ENCODE measurements at places on chromosomes 16 and 17.
A peak's percentile ranks its signal among the peaks of the same experiment; 100 is the strongest.

DNA sequence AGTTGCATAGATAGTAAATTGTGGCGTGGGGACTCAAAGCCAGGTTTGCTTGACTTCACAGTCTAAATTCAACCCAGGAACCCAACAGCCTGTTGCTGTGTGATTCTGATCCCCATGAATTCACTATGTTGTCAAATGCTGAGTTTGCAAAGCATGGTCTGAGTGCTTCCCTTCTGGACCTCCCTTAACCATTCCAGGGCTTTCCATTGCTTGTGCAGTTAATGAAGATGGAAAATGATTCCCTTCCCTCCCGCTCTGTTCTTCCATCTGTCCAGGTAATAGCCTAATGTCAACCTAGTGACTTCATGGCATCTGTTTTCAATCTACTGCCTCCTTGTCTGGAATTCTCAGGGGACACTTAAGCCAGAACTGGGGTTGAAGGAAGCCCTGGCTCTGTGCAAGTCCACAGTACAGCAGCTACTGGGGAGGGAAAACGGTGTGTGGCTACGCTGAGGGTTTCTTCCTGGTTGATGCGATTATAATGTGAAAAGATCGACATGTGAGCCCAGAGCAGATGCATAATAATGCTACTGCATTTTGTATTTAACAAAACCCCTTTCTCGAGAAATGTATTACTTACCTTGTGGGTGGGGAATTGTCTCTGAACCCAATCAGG, 206.7 kb downstream of the CDH13 start:
- DNase-seq = no peak
- H3K27me3 ChIP-seq = no peaks in the 10 kb centered on the region
- H3K4me1 ChIP-seq = no peaks in the 10 kb centered on the region
- no peak overlapping the region for H3K4me3 ChIP-seq

DNA sequence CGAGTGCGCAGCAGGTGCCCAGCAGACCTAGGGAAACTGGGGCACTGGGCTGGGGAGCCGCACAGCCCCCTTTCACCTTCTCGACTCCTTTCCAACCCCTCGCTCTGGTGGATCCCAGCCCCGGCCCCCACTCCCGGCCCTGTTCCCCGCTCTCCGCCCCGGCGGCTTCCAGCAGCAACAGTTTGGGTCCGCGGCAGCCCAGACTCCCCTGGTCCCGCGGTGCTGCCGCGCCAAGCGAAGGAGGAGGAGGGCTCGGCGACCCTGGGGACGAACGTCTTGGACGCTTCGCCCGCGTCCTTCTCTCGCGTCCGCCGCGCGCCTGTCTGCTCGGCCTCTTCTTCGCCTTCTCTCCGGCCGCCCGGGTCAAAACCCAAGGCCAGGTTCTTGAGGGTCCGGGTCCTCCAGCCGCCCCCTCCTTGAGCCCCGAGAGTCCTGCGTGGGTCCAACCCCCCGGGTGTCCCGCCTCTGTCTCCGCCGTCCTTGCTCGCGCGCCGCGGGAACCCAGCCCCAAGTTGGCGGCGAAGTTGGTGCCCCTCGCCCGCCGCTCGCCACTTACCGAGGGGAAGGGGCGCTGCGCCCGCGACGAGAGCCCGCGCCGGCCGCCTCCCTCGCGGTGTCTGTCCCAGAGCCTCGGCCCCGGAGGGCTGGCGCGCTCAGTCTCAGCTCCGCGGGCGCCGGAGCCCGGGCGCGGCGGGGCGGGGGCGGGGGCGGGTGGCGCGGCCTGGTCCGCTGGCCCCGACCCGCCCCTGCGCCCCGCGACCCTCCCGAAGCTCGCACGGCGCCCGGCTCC, 1.4 kb upstream of the GRIN2C start:
- H3K4me3 ChIP-seq = peak overlapping the region; percentile 24
- no peak for DNase-seq
- no peak overlapping the region for H3K27ac ChIP-seq
- H3K27me3 ChIP-seq = peaks cover 21% of the 10 kb centered on the region

GRCh38 chr16:51019617-51020016, 131.5 kb downstream of the SALL1 start:
- no peak overlapping the region for H3K27ac ChIP-seq
- DNase-seq = no peak
- no peak overlapping the region for H3K4me3 ChIP-seq
- H3K27me3 ChIP-seq = no peaks in the 10 kb centered on the region

GRCh38 chr16:69906838-69907401, 44.2 kb upstream of the CLEC18A start:
- no peaks in the 10 kb centered on the region for H3K36me3 ChIP-seq
- no peaks in the 10 kb centered on the region for H3K27me3 ChIP-seq
- H3K4me3 ChIP-seq = no peak overlapping the region
- H3K4me1 ChIP-seq = no peaks in the 10 kb centered on the region

DNA sequence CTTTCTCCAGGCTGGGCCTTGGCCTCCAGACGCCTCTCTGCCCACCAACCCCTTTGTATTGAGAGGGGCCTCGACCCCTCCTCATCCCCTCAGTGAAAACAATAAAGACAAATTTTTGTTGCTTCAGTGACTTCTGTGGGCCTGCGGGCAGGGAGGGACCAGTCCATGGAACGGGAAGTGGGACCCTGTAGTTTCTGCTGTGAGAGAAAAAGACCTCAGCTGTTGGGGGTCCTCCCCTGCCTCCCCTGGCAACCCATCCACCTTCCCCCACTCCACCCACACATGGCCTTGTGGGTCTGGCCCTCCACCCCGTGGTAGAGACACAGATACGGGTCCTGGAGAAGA, 3.5 kb downstream of the PPY start:
- H3K4me3 ChIP-seq = no peak overlapping the region
- H3K27me3 ChIP-seq = no peaks in the 10 kb centered on the region
- no peak for DNase-seq
- H3K4me1 ChIP-seq = no peaks in the 10 kb centered on the region
- H3K27ac ChIP-seq = no peak overlapping the region
- no peaks in the 10 kb centered on the region for H3K36me3 ChIP-seq

- H3K4me3 ChIP-seq = no peak overlapping the region
- no peaks in the 10 kb centered on the region for H3K36me3 ChIP-seq
- H3K4me1 ChIP-seq = no peaks in the 10 kb centered on the region
- DNase-seq = no peak
- H3K27me3 ChIP-seq = no peaks in the 10 kb centered on the region
Measured at GRCh38 chr16:19328364-19328763, 42.8 kb downstream of the CLEC19A start.

- H3K4me3 ChIP-seq = peak within 1 kb of the TSS; percentile 64
- H3K36me3 ChIP-seq = peaks cover 5% of the 10 kb centered on the region
- peak; percentile 51 for DNase-seq
- H3K27me3 ChIP-seq = no peaks in the 10 kb centered on the region
- peak within 1 kb of the TSS; percentile 77 for H3K27ac ChIP-seq
Measured at GRCh38 chr16:58733671-58734458, at the start of gene GOT2. Gene GOT2, minus strand, starts transcription at chr16:58734316. Its CDS starts 88 bp downstream, at chr16:58734228.

DNA sequence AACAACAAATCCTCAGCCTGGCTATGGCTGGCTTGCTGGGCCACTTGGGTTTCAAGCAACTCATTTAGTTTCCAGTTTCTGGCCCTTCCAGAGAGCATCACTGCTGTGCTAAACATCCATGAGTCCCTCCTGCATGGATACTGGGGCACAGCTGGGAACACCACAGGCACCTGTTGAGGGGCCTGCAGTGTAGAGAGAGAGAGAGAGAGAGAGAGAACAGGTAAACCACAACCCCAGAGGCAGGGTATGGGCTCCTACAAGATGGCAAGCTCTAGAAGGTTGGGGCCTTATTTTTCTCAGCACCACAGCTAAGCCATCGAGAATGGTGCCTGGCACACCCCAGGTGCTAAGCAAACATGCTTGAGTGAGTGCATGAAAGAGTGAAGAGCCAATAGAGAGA, 120.3 kb downstream of the RBFOX3 start:
- H3K27me3 ChIP-seq = no peaks in the 10 kb centered on the region
- no peak for DNase-seq
- H3K4me3 ChIP-seq = no peak overlapping the region
- H3K27ac ChIP-seq = no peak overlapping the region

- H3K4me3 ChIP-seq = no peak overlapping the region
- no peak for DNase-seq
- no peaks in the 10 kb centered on the region for H3K27me3 ChIP-seq
- H3K27ac ChIP-seq = no peak overlapping the region
- H3K36me3 ChIP-seq = no peaks in the 10 kb centered on the region
Measured at GRCh38 chr16:15907863-15908478, 19.6 kb upstream of the CEP20 start.

DNA sequence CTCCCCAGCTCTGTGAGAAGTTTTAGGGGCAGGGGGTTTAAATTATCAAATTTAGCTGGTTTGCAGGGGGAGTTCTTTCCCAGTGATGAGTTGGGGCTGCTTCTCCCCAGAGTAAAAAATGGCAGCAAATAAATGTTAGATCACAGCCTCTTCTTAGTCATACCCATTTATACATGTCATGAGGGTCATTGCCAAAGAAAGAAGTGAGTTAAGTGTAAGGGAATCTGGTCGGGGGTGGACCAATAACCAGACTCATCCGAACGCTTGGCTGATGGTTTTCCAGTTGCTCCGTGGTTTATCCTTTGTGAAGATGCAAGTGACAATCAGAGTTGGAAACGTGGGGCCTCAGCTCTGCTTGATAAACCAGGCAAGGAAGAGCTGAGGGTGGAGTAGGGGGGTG, 87.1 kb downstream of the PLXDC1 start:
- no peak for DNase-seq
- H3K36me3 ChIP-seq = no peaks in the 10 kb centered on the region

DNA sequence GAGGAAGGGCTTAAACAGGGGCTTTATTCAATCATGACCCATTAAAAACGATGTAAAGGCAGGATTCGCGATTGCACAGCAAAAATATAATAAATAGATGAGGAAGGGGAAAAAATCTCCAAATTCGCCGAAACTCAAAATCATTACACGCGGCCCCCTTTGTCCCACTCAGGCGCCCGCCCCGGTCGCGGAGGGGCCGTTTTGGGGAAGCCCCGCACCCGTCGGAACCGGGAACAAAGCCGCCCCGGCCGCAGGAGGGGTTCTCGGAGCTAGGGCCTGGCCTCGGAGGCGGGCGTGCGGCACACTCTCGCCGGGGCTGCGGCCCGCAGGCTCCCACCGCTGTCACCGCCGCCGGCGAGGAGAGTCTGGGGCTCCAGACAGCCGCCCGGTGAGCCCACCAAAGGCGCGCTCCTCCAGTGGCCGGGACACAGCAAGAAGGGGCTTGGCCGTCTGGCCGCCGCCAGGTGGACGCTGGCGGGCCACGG, 521 bp downstream of the C16orf87 start:
- peaks cover 4% of the 10 kb centered on the region for H3K36me3 ChIP-seq
- peaks cover 6% of the 10 kb centered on the region for H3K4me1 ChIP-seq
- peak overlapping the region; percentile 83 for H3K27ac ChIP-seq
- DNase-seq = no peak
- H3K4me3 ChIP-seq = peak overlapping the region; percentile 77

- DNase-seq = no peak
- peak overlapping the region; percentile 84 for H3K4me3 ChIP-seq
- peak overlapping the region; percentile 91 for H3K27ac ChIP-seq
- H3K36me3 ChIP-seq = no peaks in the 10 kb centered on the region
- no peaks in the 10 kb centered on the region for H3K4me1 ChIP-seq
Measured at GRCh38 chr16:58393138-58393504, 850 bp downstream of the GINS3 start.

DNA sequence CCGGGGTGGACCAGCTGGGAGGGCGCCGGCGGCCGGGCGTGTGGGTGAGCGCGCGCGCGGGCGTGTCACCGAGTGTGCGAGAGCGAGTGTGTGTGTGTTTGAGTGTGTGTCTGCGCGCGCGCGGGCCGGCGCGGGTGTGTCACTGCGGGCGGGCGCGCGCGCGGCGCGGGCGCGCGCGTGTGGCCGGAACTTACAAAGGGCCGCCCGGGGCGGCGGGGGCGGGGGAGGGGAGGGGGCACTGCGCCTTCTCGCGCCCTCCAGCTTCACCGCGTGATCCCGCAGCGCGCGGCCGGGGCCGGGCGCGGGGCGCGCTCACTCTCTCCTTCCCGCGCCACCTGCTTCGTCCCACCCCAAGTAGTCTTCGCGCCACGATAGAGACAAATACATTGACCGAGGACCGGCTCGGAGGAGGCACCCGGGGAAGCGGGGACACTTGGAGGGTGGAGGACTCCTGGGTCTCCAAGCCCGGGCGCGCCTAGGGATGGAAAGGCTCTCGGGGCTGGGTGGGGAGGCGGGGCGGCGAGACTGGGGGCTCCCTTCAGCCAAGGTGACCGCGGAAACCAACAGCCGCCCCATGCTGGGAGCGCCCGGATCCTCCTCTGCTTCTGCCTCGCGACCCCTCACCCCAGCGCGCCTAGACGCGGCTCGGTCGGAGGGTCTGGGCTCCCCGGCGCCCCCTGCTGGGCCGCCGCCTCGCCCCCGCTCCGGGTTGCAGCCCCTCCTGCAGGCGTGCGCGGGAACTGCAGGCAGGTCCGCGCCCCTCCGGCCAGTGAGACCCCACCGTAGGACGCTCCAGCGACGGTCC, at the start of gene SRCIN1:
Gene SRCIN1, minus strand, starts transcription at position 112 of the 805 bp plus-strand sequence. CDS start 247 bp downstream, outside the sequence.
- H3K27me3 ChIP-seq = no peaks in the 10 kb centered on the region
- peak within 1 kb of the TSS; percentile 49 for H3K4me3 ChIP-seq
- H3K27ac ChIP-seq = no peak within 1 kb of the TSS
- DNase-seq = no peak
- peaks cover 14% of the 10 kb centered on the region for H3K4me1 ChIP-seq
- no peaks in the 10 kb centered on the region for H3K36me3 ChIP-seq

DNA sequence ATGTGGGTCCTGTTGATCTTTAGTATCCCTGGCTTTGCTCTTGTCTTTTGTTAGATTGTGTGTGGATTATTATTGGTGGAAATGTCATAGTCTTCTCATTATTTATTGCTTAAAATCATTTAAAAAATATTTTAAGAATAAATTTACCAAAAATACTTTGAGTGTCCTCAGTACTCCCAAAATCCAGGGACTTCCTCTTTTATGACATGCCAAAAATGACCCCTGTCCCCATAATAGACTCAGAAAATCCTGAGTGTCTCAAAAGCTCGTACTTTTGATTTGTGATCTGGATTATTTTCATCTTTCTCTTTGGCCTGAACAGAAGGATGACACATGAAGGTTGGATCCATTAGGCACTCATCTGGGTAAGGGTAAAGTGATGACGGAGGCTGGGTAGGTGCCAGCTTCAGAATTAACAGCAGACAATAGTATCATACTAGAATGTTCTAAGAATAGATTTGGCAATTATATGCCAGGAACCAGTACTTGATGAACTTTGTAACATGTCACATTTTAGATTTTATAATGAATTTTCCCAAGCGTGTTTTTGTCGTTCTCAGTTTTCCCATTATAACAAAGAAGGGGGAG, 602.2 kb upstream of the CDH8 start:
- no peaks in the 10 kb centered on the region for H3K4me1 ChIP-seq
- no peaks in the 10 kb centered on the region for H3K27me3 ChIP-seq
- no peak overlapping the region for H3K27ac ChIP-seq
- H3K36me3 ChIP-seq = no peaks in the 10 kb centered on the region
- H3K4me3 ChIP-seq = no peak overlapping the region

- no peaks in the 10 kb centered on the region for H3K27me3 ChIP-seq
- no peak overlapping the region for H3K4me3 ChIP-seq
Measured at GRCh38 chr16:28478506-28479180, 6.5 kb upstream of the NPIPB7 start.

- H3K27me3 ChIP-seq = peaks cover 3% of the 10 kb centered on the region
- no peak overlapping the region for H3K27ac ChIP-seq
- DNase-seq = no peak
- peak overlapping the region; percentile 62 for H3K4me3 ChIP-seq
- no peaks in the 10 kb centered on the region for H3K36me3 ChIP-seq
Measured at GRCh38 chr17:49570540-49571242, 5.0 kb upstream of the NXPH3 start.

All from Panc1 (cell line).